ENCODE measurements at places on chromosomes 4 and X. TPM values are rescaled to one million over a fixed set of nuclear protein-coding genes. Genes with fewer than 3 reads are reported as not detected.

The GSX2 gene
- total RNA-seq: 0.04 TPM

The MCF2 gene
- total RNA-seq: 0.27 TPM

The KLB gene
- under 0.01 TPM for total RNA-seq

The PAGE1 gene
- total RNA-seq: not detected

DNA sequence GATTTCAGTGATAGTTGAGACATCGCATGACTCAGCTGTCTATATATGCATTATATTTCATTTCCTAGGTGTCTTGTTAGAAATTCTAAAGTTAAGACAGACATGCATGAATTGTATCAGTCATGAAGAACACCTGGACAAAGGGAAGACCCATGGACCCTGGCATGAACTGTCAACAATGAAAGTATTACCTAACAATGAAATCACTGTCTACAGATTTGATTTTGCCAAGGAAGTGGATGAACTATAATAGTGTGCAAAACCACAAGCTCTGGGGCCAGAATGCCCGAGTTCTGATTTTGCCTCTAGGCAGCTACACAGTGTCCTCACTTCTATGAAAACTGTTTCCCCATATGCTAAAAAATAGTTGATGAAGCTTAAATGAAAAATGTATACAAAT is 386.1 kb downstream of the NLGN4X start:
- no peak for DNase-seq

DNA sequence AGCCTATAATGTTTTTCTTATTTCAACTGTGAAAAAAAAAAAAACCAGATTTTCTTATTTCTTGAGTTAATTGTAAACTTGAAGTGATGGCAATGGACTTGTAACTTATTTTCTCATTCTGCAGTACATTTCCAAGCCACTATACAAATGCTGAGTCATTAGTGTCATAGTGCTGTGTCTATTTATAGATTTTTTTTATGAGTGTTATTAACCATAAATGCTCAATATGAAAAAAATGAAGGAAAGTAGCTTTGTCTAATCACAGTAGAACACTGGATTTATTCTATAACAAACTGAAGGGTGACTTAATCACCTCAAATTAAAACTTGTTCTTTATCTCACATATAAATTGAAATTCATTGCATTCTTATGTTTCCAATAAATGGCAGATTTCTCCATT is 718.6 kb downstream of the CCSER1 start:
- no peak for DNase-seq

DNA sequence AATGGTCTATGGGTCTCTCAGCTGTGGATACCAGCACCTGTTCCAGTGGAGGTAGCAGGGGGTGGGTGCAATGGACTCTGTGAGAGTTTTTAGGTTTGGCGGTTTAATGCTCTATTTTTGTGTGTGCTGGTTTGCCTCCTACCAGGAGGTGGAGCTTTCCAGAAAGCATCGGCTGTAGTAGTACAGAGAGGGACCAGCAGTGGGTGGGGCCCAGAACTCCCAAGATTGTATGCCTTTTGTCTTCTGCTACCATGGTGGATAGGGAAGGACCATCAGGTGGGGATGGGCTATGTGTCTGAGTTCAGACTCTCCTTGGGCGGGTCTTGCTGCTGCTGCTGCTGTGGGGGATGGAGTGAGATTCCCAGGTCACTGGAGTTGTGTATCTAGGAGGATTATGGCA is 557.2 kb upstream of the GRID2 start:
- DNase-seq: no peak

DNA sequence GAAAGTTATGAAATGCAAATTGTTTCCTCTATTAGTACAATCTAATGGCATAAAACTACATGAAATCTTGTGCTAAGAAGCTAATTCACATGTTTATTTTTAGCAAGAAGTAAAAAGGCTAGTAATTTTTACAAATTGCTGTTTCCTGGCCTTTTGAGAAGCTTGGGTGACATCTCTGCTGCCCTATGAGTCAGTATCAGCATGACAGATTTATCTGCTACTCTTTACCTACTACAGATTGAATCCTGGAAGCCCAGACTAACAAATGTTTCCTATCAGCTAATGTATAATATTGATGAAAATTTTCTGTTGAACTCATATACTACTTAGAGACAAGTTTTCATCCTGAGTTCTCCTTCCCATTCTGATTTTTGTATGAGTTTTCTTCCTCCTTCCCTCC is 232.4 kb downstream of the DCTD start:
- no peak for DNase-seq

DNA sequence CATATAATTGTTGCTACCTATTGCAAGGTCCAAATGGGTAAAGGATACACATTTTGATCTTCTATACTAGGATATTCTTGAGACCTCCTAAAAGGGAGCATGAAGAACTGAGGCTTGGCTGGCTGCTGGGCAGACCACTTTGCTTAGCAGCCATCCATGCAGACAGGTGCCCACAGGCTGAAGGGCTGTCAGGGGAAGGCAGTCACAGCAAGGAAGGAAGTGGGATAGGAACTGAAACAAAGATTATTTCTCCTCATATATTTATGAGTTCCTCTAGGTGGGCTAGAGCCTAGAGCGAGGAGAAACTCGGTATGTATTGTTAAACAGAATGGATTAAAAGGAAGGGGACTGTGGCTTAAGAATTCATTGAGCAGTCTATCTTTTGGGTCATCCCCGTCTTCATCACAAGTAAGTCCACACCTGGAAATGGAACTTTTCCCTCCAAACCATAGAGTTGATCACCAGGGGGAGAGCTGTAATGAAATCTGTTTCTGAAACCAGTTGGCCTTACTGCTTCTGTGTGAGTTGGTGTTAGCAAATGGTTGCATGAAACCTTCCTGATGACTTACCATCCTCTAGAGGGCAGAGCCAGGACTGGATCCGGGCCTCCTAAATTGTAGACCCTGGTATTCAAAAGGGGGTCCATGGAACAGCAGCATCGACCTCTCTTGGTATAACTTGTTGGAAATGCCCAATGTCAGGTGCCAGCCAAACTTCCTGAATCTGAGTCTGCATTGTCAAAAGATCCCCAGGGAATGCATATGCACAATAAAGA is 42.3 kb downstream of the AFF2 start:
- DNase-seq: no peak

Data from muscle of leg (tissue), 16 donors.